ENCODE measurements at places on chromosomes 2 and 18. TPM values are rescaled to one million over a fixed set of nuclear protein-coding genes. Genes with fewer than 3 reads are reported as not detected.

DNA sequence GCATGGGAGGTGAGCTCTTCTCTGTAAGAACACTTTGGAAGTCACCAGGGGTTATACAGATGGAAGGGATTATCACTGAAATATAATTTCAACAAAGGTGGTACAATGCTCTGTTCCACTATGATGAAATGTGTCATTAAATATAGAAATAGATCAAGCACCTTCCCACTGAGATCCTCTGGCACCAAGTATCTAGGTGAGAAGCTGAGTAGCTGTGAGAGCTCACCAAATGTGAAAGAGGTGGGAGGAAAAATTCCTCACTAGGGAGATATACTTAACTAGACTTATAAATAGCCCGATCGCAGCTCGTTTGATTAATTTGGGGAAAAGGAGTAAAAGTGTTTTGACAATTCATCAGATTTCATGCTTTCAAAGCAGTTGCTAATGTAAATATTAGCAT lies 247.6 kb downstream of the SMAD2 start:
- DNase-seq = no peak

- DNase-seq = no peak
Measured at GRCh38 chr2:141035846-141036420, 1094.9 kb downstream of the LRP1B start.

DNA sequence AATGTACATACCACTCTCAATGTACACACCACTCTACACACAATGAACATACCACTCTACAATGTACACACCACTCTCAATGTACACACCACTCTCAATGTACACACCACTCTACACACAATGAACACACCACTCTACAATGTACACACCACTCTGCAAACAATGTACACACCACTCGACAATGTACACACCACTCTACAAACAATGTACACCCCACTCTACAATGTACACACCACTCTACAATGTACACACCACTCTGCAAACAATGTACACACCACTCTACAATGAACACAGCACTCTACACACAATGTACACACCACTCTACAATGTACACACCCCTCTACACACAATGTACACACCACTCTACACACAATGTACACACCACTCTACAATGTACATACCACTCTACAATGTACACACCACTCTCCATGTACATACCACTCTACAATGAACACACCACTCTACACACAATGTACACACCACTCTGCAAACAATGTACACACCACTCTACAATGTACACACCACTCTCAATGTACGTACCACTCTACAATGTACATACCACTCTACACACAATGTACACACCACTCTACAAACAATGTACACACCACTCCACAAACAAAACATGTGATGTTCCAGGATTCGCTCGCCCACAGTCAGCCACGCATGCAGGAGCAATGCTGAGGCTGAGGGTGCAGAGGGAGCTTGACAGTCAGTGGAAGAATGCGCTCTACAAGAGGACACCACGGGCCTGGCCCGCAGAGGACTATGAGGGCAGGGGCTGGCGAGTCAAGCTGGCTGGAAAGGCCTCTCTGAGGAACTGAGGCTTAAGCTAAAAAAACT lies 118.2 kb downstream of the HDAC4 start:
- no peak for DNase-seq

GRCh38 chr2:11742317-11742701 lies 4.1 kb upstream of the LPIN1 start:
- no peak for DNase-seq

GRCh38 chr2:159010963-159011362 lies 42.5 kb downstream of the TANC1 start:
- DNase-seq = no peak

GRCh38 chr18:47756364-47757016 lies 174.0 kb downstream of the SMAD2 start:
- DNase-seq = peak; percentile 30

DNA sequence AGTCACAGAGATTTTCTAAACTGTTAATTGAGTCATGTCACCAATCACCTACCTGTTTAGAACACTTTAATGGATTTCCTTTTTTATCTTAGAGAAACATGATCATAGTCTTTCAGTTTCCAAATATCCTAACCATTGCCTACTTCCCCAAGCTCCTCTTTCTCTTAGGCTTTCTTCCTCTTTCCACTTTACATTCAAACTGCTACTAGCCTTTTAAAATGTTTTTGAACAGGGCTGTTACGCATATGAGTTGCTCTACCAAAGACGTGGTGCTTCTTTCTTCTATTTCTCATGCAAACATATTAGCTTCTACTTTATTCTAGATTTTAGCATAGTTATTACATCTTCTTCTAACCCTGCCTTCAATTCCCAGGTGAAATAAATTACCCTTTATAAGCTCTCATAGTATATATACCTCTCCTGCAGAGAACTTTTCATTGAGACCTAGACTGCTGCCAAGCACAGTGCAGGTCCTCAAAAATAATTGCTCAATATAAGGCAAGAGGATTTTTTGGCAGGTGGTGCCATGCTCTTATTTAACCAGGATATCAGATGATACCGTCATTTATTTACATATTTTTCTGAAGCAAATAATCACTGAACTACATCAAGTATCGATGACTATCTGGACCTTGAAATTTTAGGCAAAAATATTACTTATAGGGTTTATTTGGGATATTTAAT lies 937.1 kb downstream of the TSN start:
- DNase-seq = no peak

DNA sequence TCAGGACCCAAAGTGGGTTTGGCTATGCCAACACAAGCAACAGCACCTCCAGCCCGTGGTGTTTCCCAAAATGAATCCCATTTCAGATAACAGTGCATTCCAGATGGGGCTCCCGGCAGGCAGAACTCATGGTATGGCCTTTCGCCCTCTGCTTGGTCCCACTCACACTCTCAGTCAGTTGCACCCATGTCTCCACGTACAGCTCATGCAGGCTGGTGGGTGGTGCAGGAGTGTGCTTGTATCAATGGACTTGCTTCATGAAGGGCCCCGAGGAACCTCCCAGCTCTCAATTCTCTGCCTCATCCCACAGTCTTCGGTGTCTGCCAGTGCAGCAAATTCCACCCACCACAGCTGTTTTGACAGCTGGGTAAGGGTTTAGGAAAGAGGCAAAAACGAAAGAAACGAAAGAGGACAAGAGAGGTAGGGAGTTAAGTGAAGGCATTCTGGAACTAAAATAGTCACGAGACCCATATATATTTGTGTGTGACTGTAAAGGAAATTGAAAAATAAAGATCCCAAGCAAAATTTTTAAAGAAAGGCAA lies 278.1 kb downstream of the DCDC2C start:
- no peak for DNase-seq

GRCh38 chr2:231693956-231694355 lies 14.4 kb upstream of the PTMA start:
- no peak for DNase-seq

- peak; percentile 2 for DNase-seq
Measured at GRCh38 chr2:240430595-240430994, 4.9 kb upstream of the GPC1 start.

DNA sequence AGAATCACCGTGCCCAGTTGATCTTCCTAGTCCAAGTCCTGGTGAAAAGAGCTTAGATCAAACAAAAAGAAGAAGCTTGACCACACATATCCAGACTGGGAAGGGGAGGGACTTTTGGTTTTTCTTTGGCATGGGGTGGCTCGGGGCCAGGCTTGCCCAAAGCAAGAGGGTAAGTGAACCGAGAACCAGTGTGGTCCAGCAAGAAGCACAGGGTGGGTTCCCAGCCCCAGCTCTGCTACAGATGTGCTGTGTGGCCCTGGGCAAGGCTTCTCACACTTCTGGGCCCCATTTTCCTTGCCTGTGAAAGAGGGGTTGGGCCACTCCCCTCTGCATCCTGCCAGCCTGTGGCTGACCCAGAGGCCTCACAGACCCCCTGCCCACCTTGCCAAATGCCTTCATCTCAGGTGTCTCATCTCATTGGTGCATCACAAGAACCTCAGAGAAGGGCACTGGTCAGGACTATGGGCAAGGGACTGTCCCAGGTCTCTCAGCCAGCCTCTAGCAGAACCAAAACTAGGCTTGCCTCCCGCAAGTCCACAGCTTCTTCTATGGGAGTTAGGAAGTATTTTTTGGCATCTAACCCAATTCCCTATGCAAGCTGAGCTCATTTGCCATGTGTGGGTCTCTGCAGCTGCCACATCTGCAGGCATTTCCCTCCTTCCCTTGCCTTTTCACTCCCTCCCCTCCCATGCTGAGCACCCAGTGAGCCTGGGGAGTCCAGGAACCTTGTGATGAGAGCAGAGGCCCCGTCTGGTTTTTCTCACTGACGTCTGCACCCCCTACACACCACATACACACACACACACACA lies 6.9 kb downstream of the ATP6V1B1 start:
- no peak for DNase-seq

DNA sequence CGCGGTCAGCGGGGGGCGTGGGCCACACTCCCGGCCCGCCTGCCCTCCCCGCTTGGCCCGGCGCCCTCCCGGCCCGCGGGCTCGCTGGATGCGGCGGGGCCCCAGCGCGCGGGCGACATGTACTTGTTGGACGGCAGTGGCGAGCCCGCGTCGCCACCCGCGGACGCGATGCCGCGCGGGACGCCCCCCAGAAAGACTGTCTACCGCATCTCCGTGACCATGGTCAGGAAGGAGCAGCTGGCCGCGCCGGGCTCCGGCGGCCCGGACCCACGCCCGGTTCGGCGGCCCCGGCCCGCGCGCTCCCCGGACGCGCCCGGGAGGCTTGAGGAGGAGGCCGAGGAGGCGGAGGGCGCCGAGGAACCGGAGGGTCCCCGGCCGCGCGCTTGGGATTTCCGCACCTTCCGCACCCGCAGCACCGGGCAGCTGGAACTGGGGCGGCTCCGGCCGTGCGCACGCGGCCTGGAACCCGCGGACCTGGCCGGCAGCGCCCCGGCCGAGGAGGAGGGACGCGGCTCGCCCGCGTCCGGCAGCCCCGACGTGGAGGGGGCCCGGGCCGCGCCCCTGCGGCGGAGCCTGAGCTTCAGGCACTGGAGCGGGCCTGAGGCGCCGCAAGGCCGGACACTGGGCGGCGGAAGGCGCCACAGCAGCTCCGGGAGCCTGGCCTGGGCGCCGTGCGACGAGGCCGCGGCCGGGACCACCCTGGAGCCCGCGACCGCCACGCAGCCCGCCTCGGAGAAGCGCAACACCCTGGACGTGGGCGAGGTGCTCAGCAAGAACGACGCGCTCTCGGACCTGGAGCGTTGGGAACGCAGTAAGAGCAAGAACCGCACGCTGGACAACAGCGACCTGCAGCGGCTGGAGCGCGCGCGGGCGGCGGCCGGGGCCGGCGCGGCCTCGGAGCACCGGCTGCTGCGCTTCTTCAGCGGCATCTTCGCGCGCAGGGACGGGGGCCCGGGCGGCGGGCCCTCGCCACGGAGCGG lies 176.4 kb downstream of the AGAP1 start:
- DNase-seq = no peak

- DNase-seq = no peak
Measured at GRCh38 chr18:61608316-61608715, 275.1 kb downstream of the CDH20 start.

DNA sequence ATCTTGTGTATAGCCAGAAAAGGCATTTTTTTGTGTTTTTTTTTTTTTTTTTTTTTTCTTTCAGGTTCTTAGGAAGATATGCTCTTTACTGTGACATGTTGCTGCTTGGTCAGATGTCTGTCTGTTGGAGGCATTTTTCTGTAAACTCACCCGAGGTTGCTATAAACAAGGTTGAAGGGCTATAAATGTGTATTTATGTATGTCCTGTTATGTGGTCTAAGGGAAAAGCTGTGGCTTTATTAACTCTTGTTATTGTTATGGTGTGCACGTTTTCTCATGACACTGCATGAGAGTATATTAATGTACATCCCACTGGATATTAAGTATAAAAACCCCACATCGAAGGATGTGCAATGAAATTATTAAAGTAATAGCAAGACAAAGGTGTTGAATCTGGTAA lies 102.0 kb downstream of the ZNF532 start:
- DNase-seq = no peak

GRCh38 chr2:72104821-72105588 lies 42.7 kb downstream of the CYP26B1 start:
- DNase-seq = no peak

Gene VWA3B
- not detected for total RNA-seq

Gene SIX2
- total RNA-seq = not detected

Gene G6PC2
- total RNA-seq = not detected

Gene LOXHD1
- total RNA-seq = not detected

Gene GULP1
- total RNA-seq = 0.61 TPM

Gene RPE
- 47.5 TPM for total RNA-seq

Gene IGFBP5
- 2.4 TPM for total RNA-seq
